ENCODE measurements at places on chromosomes 16 and 17.

- DNase-seq, result no peak
Measured at GRCh38 chr16:86545481-86545880, 9.6 kb downstream of the MTHFSD start.

DNA sequence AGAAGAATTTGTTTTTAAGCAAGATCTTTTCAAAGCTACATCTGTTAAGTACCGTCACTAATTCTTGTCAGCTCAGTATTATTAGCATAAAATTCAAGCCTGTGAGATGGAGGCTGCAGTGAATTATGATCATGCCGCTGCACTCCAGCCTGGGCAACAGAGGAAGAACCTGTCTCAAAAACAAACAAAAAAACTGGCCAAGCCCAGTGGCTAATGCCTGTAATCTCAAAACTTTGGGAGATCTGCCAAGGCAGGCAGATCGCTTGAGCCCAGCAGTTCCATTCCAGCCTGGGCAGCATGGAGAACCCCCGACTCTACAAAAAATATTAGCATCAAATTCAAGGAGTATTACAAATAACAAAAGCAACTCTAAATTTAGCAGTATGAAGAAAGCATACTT, 88.0 kb downstream of the STXBP4 start:
- no peak for DNase-seq

DNA sequence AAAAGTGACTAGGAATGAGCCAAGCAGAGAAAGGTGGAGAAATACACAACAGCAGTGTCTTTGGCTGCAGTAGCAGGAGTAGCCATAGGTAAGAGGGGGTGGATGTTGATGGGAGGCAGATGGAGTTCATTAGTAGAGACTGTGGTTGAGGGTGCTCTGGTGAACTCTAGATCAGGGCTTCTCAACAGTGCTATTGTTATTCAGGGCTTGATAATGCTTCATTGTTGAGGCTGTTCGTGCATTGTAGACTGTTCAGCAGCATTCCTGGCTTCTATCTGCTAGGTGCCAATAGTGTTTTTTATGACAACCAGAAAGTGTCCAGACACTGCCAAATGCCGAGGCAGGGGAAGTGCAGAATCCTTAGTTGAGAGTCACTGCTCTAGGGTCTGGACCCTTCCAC, 3.6 kb downstream of the ALKBH5 start:
- no peak for DNase-seq

- no peak for DNase-seq
Measured at GRCh38 chr16:55102077-55102476, 171.4 kb downstream of the IRX5 start.

- no peak for DNase-seq
Measured at GRCh38 chr16:3727806-3728381, 10.6 kb upstream of the TRAP1 start.

DNA sequence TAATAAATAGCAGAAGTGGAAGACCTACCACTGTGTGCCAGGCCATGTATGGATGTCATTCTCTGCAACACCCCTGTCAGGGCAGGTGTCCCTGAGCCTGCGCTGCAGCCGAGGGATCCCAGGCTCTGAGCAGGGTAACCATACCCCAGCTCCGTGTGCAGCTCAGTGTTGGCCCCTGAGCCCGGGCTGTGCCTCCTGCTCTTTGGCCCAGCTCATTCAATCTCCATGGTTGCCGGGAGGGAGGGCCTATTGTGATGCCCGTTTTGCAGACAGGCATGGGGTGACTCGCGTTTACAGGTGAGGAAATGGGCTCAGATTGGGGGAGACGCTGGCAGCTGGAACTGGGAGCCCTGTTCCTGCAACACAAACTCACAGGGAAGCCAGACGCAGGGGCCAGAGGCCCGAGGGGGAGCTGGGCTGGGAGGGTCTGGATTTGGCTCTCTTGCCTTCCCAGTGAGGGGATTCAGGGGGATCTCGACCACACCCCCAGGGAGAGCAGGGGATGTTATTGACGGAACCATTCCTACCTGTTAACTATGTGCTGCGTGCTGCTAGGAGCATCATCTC, 190.5 kb downstream of the IRF8 start:
- DNase-seq, result no peak

- DNase-seq, result no peak
Measured at GRCh38 chr17:82152556-82153294, 54.7 kb upstream of the FASN start.
